ENCODE measurements at places on chromosomes 11 and 22.
A peak's percentile ranks its signal among the peaks of the same experiment; 100 is the strongest.

DNA sequence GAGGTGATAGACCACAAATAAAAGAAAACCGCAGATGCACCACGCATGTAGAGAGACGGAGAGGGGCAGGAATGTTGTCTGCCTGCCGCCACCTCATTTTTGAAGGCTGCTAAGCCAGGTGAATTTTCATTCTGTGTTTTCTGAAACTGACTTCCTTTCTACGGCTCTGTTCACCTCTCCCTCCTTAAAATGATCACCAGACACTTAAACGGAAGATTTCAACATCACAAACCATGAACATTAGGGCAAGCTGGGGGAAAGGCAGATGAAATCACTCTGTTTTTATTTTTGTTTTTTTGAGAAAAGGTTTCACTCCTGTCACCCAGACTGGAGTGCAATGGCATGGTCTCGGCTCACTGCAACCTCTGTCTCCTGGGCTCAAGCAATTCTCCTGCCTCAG, 232.4 kb downstream of the MIAT start:
- DNase-seq, result no peak

DNA sequence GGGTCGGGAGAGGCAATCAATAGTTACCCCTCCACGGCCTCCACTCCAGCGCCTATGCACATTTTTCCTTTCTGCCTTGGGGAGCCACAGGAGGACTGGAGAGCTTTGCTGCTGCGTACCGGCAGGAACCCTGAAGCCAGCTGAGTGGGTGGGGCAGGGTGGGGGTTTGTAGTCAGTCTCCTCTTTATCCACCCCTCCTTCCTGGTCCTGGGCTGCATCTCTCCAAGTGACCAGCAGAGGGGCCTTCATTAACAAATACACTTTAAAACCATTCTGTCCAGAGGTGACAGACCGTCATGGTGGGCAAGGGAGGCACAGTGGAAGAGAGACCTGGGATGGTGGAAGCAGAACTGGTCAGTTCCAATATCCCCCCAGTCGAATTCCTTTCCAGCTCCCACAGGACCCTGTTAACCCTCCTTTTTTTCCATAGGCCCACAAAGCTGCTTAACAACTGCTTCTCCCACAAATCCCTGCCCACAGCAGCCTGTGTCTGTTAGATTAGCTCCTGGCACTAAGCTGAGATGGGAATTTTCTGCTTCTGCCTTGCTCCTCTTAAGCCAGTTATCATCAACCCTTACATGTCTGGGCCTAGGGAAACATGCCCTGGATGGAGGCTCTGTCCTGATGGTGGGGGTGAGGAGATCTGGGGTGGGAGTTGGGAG, 3.9 kb upstream of the ABCG4 start:
- no peak for DNase-seq

DNA sequence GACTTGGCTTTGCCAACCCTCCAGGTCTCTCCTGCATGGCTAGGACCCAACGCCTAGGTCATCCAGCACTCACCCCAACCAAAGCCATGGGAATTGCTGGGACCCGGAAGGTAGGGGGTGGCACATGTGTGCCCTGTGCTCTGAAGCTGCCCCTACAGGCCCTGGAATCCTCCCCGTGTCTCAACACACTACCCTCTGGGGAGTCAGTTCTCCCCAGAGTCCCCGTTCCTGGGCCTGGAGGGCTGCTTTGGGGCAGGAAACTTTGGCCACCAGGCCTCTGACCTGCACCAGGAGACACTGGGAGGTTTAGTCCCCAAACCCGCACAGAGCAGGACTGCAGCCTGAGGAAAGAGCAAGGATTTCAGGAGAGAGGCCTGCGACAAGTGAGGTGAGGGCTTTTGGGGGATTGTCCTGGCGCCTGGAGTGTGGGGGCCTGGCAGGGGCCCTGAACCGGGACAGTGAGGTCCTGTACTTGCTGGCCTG, 495 bp upstream of the IFITM1 start:
- no peak for DNase-seq

- DNase-seq, result no peak
Observed at GRCh38 chr22:25334162-25334490, 114.7 kb downstream of the CRYBB2 start.

DNA sequence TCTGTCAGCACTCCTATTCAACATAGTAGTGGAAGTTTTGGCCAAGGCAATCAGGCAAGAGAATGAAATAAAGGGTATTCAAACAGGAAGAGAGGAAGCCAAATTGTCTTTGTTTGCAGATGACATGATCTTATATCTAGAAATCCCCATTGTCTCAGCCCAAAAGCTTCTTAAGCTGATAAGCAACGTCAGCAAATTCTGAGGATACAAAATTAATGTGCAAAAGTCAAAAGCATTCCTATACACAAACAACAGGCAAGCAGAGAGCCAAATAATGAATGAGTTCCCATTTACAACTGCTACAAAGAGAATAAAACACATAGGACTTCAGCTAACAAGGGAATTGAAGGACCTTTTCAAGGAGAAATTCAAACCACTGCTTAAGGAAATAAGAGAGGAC, 280.4 kb upstream of the LUZP2 start:
- DNase-seq, result no peak

GRCh38 chr22:30046716-30047363, 33.4 kb upstream of the HORMAD2 start:
- no peak for DNase-seq

GRCh38 chr11:46827995-46828394, 18.1 kb downstream of the CKAP5 start:
- DNase-seq, result no peak

GRCh38 chr11:134821422-134821821, 409.4 kb upstream of the B3GAT1 start:
- DNase-seq, result no peak

DNA sequence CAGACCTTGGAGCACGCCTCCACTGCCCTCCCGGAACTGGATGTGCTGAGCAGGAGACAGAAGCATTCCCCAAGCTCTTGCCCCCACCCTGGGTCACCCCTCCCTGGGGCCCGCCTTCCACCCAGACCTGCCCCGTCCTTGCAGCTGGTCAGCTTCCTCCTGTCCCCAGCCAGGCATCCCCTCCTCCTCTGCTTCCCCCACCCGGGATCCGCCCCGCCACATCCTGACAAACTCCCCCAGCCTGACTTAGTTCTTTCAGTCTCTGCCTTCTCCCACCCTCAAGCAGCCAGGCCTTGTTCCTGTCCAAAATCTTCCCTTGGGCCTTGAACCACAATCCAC, 1.1 kb upstream of the PLXNB2 start:
- DNase-seq, result no peak

- DNase-seq, result no peak
Observed at GRCh38 chr22:17997456-17997855, 26.9 kb downstream of the MICAL3 start.

- peak; percentile 89 for DNase-seq
Observed at GRCh38 chr22:19909350-19910179, 32.0 kb upstream of the COMT start.

DNA sequence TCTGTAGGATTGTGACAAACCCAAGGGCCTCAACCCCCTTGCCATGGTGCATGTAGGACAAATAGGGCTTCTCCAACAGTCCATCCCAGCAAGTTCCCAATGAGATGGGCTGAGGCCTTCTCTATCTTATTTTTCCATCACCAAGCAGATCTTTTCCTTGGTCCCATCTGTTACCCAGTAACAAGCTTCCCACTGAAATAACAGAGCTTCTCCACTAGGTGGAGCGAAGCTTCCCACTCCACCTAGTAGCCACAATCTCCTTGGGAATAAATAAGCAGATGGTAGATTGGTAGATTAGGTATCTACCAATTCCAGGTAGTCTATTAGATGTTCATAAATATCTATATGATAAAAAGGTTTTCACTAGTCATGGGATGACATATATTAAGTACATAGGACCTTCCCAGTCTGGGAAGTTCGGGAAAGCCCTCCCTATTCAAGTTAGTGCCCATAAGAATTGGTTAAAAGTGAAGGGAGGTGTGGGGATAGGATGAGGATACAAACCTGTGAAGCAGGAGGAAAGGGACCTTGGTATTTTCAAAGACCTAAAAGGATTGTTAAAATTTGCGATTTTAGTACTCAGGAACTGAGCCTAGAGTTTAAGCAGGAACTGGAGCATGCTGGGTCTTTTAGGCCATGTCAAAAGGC, 5.9 kb upstream of the OR52L1 start:
- no peak for DNase-seq
